Activated CD4-positive, alpha-beta T cell treated with anti-CD3 and anti-CD28 coated beads, Interleukin-2, amount 50 U/mL, for 48 hours (primary cell): ENCODE measurements at places on chromosomes 12 and 14.

DNA sequence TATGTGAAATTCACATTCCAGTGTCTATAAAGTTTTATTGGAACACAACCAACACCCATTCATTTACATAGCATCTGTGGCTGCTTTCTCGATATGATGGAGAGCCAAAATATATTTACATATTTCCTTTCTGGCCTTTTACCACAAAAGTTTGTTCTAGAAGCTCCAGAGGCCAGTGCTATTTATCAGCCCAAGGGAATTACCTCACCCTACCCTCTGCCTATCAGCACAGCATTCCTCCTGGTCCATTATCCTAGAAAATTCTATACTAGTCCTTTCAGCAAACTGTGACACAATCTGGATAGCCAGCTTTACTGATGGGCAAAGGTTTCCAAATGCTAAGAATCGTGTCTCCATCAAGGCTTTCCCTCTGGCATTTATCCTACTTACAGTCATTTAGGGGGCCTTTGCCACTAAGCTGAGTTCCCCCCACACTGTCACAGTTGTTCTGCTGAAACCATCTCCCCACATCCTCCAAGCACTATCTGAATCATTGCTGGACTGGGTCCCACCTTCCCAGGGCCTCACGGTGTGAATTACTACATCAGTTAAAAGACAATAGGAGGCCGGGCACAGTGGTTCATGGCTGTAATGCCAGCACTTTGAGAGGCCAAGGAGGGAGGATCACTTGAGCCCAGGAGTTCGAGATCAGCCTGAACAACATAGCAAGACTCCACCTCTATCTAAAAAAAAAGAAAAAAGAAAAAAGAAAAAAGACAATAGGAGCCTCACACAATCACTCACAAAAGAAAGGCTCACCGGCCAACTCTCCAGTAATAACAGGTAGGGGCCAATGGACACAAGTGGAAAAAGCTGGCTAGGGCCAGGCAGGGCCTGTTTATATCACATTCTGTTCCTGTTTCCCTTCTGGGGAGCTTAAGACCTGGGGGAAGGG, 12.1 kb downstream of the SYNE3 start:
- DNase-seq = peak; percentile 53

- no peak for DNase-seq
Observed at GRCh38 chr12:31220061-31220460, 105.9 kb downstream of the SINHCAF start.

- DNase-seq = peak; percentile 15
Observed at GRCh38 chr14:50784683-50785456, 46.1 kb downstream of the NIN start.

DNA sequence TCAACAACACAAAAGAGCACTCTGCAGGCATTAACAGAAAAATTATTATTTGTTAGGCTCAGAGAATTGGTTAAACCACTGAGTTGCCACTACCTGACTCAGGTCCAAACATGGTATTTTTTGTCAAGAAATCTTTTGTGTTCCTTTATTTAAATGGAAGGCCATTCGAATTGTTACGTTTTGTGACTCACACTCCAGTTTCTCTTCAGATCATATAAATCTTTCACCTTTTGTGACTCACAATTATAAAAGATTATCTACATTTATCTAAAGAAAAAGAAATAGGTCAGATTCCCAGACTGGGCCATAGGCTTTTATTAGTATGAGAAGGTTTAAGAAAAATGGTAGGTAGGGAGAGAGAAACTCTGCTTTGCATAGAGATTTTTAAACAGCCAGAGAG, 669.8 kb downstream of the GALC start:
- DNase-seq = no peak

GRCh38 chr14:68317239-68317638, 475.6 kb downstream of the ZFP36L1 start:
- DNase-seq = no peak

- DNase-seq = no peak
Observed at GRCh38 chr14:75127903-75128595, 1.2 kb upstream of the NEK9 start.

- DNase-seq = peak; percentile 35
Observed at GRCh38 chr14:105363847-105364708, 34.3 kb upstream of the TEX22 start.

DNA sequence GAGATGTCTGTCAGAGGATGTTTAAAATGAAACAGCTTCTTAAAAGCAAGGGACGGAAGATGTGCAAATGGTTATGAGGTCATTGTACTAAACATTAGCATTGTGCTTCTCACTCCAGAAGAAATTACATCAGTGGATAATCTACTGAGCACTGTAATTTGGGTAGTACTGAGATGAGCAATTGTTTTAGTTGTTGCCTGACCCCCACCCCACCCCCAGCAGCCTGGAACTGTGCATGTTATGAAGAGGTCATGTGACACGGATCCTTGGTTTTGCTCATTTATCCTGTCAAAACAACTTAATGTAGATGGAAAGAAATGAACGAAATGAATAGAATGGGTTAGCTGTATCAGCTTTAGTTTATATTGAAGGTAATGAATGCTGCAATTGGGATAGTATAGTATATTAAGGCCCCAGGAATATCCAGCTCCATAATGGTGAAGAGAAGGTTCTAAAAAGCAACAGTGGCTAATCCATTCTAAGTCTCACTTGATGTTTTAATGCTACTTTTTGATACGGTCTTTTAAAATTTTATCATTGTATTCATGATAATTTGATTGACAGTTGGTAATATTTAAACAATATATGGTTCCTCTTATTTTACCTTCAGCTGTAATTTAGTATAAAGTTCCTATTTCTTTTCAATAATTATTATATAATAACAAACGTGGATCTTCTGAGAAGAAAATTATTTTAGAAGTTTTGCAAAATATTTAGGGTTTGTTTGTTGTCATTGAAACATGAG, 58.5 kb downstream of the WNK1 start:
- DNase-seq = peak; percentile 77

DNA sequence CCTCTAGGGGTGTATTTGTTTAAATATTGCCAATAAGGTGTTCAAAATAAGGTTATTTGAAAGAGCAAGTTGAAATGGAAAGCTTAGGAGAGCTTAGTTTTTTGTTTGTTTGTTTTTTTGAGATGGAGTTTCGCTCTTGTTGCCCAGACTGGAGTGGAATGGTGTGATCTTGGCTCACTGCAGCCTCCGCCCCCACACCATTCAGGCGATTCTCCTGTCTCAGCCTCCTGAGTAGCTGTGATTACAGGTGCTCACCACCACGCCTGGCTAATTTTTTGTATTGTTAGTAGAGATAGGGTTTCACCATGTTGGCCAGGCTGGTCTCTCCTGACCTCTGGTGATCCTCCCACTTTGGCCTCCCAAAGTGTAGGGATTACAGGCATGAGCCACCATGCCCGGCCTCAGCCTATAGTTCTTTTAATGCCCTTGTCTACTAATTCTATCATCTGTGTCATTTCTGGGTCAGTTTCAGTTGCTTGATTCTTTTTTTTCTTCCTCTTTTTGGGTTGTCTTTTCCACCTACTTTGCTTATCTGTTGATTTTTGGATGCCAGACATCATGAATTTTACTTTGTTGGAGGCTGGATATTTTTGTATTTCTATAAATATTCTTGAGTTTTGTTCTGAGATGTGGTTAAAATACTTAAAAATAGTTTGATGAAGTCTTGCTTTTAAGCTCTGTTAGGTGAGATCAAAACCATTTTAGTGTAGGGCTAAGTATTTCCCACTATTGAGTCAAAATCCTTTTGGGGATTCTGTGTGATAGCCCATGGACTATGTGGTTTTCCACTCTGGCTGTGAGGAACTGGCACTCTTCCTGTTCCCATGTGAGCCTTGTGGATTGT, 18.7 kb downstream of the RCOR1 start:
- DNase-seq = no peak

DNA sequence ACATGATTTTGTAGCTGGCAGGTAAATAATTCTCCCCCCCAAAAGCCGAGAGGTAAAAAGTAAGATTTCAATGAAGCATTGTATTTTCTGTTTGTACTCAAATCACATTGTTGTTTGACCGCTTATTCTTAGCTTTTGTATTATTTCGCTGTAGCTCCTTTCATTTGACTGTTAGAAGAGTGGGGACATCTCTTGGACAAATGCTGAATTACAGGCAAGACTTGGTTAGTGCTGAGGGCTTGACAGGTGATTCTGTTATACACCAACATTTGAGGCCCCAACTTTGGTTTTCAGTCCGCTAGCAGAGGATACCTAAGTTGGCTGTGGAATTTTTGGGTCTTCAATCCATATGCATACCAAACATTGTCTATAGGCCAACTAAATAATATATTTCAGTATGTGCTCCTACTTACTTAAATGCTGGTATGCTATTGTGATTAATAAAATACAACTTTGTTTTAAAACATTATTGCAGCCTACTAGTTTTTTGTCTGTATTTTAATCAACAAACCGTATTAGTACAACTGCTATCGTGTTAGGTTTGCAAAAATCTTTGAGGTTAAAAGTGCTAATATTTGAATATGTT, 102.2 kb downstream of the ERC1 start:
- no peak for DNase-seq

DNA sequence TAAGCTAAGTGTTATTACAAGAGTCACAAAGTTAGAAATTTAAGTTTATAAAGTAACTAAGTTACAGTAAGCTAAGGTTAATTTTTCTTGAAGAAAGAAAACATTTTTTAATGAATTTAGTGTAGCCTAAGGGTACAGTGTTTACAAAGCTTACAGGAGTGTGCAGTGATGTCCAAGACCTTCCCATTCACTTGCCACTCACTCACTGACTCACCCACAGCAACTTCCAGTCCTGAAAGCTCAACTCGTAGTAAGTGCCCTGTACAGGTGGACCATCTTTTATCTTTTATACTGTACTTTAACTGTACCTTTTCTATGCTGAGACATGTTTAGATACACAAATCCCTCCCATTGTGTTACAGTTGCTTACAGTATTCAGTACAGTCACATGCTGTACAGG, 60.9 kb upstream of the TMEM263 start:
- DNase-seq = no peak

- no peak for DNase-seq
Observed at GRCh38 chr12:96850676-96851075, 56.4 kb upstream of the NEDD1 start.

- DNase-seq = peak; percentile 63
Observed at GRCh38 chr12:53232646-53233461, 845 bp upstream of the RARG start.

GRCh38 chr14:78302841-78303240, 132.7 kb downstream of the NRXN3 start:
- DNase-seq = no peak

DNA sequence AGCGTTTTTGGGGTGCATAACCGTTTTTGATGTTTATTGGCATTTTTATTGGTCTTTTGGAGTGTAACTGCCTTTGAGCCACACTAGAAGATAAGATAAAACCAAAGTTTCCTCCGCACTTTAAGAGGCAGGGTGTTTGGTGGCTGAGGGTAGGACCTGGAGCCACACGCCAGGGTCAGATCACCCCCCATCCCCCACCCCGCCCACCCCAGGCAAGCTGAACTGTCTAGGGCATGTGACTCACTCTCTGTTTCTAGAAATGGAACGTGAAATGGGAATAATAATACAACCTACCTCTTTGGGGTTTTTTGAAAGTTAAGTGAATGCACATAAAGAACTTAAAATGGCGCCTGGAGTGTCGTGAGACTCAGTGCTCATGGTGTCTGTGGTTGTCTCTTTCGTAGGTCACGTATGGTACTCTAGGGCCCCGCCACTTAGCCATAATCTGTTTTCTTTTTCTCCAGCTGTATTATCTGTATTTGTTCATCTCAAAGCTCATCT, 56.0 kb downstream of the PPP2R5C start:
- DNase-seq = no peak

- DNase-seq = no peak
Observed at GRCh38 chr14:97485201-97485600, 688.0 kb downstream of the VRK1 start.

DNA sequence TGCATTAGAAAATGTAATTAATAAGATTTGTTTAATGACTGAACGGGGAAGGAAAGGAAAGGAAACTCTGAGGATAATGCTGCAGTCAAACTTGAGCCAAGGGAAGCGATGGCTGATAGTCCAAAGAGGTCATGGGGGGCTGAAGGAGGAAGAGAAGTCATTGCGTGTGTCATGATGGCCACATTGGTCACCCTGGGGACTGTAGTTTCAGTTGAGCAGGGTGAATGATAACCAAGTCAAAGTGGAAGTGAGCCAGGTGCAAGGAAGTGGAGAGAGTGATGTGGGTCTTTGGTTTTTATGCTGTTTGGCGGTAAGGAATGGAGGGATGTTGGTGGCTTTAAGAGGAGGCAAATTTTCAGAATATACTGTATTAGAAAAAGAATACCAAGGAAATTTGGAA, 21.6 kb downstream of the C12orf75 start:
- DNase-seq = no peak

DNA sequence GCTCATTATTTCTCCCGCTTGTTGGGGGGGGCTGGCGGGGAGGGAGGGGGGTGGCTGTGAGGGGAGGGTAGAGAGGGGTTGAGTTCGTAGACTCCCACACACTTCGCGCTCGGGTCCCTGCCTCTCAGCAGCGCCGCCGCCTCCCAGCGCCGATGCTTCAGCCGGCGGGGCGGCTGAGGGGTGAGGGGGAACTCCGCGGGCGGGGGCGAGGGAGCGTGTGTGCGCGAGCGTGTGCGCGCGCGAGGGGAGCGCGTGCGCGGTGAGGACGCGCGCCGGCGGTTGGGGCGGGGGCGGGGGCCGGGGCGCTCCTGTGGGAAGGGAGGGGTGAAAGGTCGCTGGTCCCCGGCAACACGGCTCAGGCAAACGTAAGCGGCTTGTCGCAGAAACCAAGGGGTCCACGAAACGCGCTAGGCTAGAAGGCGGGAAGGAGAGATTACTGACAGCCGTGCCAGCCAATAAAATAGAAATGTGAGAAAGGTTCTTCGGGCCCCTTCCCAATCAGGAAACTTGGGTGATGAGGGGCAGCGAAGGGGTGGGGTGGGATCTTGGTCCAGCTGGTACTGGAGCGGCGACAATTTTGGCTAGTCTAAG, 343 bp upstream of the NOVA1 start:
- DNase-seq = no peak

GRCh38 chr12:33581613-33582122, 142.0 kb upstream of the SYT10 start:
- DNase-seq = no peak

GRCh38 chr12:112841906-112842305, 50.4 kb downstream of the RPH3A start:
- DNase-seq = no peak

DNA sequence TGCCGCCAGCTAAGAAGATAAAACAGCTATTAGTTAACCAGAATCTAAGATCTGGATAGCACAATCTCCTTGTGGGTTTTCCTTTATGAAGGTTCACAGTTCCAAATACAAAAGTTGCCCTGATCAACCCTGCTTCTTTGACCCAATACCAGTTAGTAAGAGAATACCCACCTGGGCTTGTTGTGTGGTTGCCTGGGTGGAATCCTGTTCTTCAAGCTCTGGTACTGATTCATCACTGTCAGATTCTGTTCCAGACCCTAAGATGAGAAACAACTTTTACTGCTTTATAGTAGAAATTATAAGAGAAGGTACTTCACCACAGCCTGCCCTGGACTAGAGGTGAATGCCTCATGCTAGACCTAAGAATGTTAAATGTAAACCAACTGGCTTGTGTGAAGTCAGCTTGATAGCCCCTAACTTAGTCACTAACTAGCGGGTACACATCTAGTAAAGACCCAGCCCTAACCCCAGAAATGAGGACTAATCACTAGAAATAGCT, 10.6 kb downstream of the NACA start:
- DNase-seq = no peak

GRCh38 chr12:96471368-96472050, 17.9 kb upstream of the CFAP54 start:
- DNase-seq = no peak
